ENCODE measurements at places on chromosomes 2 and 18.

GRCh38 chr2:199868431-199869226 lies 17.6 kb upstream of the FTCDNL1 start:
- no peak for DNase-seq

- no peak for DNase-seq
Measured at GRCh38 chr2:24635181-24635580, 144.1 kb downstream of the NCOA1 start.

GRCh38 chr2:101234169-101234938 lies 18.3 kb upstream of the CNOT11 start:
- DNase-seq, result no peak

DNA sequence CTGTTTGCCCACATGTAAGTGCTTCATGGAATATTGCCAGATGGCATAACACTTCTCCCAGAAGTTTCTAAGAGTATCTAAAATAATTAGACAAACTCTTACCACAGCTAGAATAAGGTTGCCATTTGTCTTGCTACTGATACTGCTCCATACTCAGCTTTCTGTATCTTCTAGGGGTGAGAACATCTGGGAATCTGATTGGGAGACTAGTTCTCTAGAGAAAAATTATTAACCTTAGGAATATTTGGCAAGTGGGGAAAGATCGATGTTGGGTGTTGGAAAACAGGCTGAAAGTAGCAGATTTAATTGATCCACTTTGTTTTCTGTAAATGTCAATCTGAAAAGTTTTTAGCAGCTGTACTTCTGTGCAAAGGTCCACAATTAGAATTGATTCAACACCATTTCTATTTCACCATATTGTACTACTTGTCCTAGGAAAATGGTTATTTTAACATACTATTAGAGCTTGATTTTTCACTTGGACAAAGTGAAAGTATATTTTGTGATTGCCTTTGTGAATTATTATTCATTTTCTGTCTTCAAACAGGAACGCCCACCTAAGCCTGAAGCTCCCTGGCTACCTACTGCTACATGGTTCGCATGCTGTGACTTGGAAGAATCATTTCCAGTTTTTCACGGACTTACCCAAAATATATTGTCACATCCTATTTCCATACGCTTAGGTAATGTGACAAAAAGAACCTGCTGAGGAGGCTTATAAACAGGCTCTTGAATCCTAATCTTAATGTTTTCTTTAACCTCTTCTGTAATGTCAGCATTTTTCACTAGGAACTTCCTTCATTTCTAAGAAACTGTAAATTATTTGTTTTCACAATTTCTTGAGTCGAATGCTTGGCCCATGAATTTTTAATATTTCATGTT lies 147.7 kb downstream of the TRABD2A start:
- DNase-seq, result no peak
